ENCODE measurements at places on chromosomes 4 and X. TPM values are rescaled to one million over a fixed set of nuclear protein-coding genes. Genes with fewer than 3 reads are reported as not detected.

Gene TMEM255A
- total RNA-seq, result not detected

Gene GPR143
- 4.4 TPM for total RNA-seq

Gene GPC3
- not detected for total RNA-seq

Gene GABRG1
- not detected for total RNA-seq

Gene CWH43
- not detected for total RNA-seq

Gene RASGEF1B
- 0.52 TPM for total RNA-seq

Gene HSFX1
- 0.69 TPM for total RNA-seq

Gene CSAG3
- not detected for total RNA-seq

Gene S100G
- not detected for total RNA-seq

Gene CENPVL3
- not detected for total RNA-seq

Gene OCRL
- total RNA-seq, result 13.8 TPM

Measured in dermis lymphatic vessel endothelial cell (primary cell).